AML-193 (cell line): ENCODE measurements at places on chromosomes 4 and X.

DNA sequence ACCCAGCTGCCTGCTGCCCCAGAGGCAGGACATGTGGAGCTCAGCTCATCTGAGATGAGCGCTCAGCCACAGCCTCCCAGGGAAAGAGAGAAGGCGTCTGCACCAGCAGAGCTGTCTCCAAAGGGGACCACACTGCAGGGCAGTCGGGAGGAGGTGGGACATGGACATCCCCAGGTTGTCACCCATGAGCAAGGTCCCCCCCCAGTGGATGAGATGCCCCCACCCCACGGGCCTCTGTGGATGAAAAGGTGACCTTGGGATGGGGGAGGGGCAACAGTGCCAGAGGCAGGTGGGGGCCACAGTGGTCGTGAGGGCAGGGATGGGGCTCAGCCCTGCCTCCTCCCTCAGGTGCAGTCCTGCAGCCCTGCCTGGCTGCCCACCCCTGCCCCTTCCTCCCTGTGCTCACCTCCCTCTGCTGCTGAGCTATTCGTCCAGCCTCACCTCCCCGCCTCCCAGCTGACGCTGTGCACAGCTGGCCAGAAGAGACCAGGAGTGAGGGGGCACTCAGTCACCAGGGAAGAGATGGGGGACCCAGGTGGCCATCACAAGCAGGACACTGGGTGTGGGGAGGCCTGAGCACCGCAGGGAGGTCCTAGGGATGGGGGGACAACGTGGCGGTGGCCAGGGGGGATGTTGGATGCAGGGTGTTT lies 9.3 kb downstream of the NKX1-1 start:
- no peak for DNase-seq

DNA sequence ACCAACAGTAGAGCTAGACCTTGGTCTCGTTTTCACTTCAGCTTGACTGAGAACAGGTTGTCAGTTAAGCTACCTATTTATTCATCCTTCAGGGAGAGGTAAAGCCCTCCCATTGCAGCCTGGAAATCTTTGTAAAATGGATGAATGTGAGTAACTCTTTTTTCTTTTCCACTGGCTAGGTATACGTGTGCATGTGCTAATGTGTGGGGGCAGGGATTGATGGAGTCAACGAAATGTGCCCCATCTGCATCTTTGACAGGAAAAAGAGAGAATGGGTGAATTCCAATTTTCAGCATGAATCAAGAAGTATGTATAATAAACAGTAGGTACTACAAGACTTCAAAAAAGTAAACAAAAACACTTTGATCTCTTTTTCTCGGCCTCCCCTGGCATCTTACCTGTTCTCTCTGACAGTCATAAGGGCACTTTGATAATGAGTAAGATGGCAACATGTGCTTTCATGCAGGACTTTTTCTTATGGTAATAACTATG lies at the start of gene IL21:
Gene IL21 (minus strand): TSS at position 51 of the 492 bp plus-strand sequence. CDS start 55 bp downstream, outside the sequence.
- no peak for DNase-seq

GRCh38 chr4:136383082-136383481 lies 1149.2 kb downstream of the PCDH18 start:
- no peak for DNase-seq

GRCh38 chr4:97317671-97318070 lies 825.6 kb downstream of the STPG2 start:
- no peak for DNase-seq

DNA sequence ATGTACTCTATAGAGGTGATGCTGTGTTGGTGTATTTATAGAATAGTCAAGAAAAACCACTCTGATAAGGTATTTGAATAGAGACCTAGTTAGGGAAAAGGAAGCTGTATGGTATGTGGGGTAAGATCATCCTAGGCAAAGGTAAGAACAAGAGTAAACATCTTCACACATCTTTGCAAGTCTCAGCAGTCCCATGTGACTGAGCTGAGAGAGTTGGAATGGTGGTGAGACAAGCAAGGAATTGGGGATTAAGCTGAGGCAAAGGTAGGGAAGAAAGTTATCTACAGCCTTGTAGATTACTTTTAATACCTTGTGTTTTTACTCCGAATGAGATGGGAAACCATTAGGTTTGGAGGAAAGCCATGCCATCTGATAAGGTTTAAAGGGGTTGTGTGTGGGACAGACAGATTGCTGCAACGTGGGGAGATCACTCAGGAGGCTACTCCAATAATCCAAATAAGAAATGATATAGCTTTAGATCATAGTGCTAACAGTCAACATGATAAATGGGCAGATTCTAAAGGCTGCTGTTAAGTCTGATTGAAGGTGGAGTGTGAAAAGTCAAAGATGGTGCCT lies 31.7 kb upstream of the MANBA start:
- no peak for DNase-seq

DNA sequence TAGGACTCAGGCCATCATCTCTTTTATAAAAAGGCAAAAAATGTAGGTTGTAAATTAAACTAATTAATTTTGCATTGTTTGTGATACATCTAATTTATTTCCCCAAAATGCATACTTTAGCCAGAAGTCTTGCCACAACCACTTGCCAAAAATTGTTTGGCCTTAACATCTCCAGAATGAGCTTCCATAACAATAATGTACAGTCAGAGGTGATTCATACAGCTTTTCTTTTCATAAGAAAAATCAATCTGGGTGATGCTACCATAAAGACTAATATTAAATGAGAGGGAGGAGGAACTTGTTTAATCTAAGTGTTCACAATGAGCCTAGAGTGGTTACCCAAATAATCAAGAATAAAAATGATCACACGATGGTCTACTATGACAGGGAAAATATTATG lies 59.3 kb downstream of the AMMECR1 start:
- DNase-seq, result no peak

GRCh38 chrX:20472620-20473258 lies 206.0 kb upstream of the RPS6KA3 start:
- DNase-seq, result no peak

DNA sequence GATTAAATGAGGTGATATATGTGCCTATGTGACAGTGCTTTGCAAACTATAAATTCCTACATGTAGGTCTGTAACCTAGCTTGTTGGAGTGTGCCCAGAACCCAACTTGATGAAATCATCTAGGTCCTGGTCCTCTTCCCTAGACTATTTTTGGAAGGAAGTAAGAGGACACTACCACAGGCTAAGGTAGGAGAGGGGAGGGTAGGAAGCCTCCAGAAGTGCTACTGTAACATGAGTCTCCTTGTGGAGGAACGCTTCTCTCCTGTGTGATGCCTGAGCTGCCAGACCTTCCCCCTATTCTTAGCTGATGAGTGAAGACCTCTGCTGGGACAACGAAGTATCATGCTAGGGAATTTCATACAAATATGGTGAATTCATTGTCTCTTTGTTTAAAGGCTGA lies 41.8 kb upstream of the IL21 start:
- no peak for DNase-seq
